Erythroblast (primary cell): ENCODE measurements at places on chromosomes 13 and 19.
A peak's percentile ranks its signal among the peaks of the same experiment; 100 is the strongest.

- DNase-seq, result no peak
These were observed 16.1 kb downstream of the CARD8 start for GRCh38 chr19:48239582-48240141.

GRCh38 chr19:33888665-33889064 is 92.0 kb downstream of the KCTD15 start:
- DNase-seq, result no peak

DNA sequence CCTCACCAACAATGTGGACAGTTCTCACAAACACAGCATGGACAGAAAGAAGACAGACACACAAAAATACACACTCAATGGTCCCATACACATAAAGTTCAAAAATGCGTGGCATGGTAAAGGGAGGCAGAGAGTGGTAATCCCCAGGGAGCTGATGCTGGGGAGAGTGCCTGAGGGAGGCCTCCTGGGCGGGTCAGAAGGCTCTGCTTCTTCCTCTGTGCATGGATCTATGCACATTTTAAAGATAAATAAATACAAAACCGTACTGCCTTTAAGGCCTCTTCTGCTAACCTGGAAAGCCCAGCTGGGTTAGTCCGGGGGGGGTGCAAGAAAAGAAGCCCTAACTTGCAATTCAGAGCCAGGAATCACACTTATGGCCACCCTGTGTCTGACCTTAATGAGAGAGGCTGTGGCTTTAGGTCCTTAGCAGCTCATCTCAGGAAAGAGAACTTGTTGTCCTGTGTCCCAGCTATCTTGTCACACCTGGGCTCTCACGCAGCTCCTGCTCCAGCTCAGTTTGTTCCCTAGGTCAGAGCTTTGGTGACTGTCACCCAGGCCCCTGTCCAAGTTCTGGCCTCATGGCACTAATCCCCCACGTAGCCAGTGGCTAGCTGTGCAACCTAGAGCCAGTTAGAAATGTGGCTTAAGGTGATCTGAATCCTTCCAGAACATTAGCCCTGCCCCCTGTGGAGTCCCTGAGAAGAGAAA is 28.5 kb downstream of the POP4 start:
- no peak for DNase-seq

DNA sequence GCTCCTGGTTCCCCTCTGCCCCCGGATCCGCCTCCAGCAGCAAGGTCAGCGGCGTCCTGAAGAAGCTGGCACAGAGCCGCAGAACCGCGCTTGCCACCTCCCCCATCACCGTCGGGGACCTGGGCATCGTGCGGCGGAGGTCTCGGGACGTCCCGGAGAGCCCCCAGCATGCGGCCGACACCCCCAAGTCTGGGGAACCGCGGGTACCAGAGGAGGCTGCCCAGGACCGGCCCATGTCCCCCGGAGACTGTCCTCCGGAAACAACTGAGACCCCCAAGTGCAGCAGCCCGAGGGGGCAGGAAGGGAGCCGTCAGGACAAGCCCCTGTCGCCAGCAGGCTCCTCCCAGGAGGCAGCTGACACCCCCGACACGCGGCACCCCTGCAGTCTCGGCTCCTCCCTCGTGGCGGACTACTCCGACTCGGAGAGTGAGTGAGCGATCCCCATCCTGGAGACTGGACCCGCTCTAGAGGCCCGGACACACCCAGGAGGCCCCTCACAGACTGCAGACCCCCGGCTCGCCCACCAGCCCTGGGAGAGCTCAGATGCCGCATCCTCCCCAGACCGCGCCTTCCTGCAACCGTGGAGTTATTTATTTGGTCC is 1.6 kb upstream of the MRI1 start:
- DNase-seq, result no peak

GRCh38 chr19:39426170-39426569 is 9.6 kb downstream of the RPS16 start:
- no peak for DNase-seq

DNA sequence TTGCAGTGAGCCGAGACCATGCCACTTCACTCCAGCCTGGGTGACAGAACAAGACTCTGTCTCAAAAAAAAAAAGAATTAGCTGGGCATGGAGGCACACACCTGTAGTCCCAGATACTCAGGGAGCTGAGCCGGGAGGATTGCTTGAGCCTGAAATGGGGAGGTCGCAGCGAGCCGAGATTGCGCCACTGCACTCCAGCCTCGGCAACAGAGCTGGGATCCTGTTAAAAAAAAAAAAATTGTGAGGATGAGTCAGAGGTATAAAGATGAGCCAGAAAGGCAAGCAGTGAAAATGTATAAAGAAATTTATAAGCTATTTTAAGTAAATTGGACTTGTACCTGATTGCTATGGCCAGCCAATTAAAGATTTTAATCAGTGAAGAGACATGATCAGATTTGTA is 21.1 kb downstream of the KBTBD6 start:
- DNase-seq, result no peak

DNA sequence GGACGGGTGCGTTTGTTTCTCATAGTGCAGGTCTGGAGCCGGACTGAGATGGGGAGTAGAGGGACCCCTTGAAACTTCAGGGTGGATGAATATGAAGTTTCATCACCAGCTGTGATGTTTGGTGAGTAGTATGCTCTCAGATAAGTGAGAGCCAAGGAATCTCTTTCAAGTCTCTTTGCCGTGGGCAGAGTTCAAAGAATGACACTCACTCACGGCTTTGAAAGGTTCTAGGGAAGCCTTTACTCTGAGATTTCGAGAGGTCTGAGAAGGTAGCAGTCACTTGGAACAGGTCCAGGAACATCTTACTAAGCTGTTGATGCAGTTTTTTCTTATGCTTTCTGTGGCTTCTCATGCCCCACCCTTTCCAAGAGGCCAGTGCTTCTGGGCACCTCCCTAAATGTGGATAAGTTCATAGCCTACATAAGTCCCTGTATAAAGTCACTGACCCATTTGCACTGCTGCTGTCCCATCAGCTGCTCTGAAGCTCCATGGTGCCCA is at the start of gene IGFL2:
TSS of gene IGFL2 (plus strand) at position 448 of the 498 bp plus-strand sequence. CDS start at position 489, 41 bp downstream.
- DNase-seq, result no peak

GRCh38 chr13:40812724-40813445 is 23.5 kb downstream of the SLC25A15 start:
- DNase-seq, result no peak

- no peak for DNase-seq
These were observed 46.2 kb upstream of the UQCRFS1 start for GRCh38 chr19:29259153-29259552.

DNA sequence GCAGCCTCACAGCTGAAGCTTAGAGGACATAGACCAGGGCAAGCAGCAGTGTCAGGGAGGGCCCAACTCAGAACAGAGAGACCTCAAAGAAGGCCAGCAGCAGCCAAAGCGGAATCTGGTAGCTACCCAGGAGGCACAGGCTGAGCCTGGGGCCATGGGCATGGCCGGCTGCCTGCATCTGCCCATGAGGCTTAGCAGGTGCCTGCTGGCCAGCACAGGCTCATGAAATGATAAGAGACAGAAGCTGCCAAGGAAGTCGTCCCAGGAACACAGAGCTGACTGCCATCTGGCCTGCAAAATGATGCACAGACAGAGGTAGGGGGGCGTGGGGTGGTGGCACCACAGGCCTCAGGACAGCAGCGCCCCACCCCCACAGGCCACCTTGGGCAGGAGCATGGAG is 29.2 kb downstream of the TUBA3C start:
- no peak for DNase-seq

GRCh38 chr13:28320884-28321574 is 173.9 kb downstream of the FLT1 start:
- DNase-seq, result no peak

GRCh38 chr13:32261567-32261966 is 53.6 kb downstream of the ZAR1L start:
- DNase-seq, result peak; percentile 18

- DNase-seq, result no peak
These were observed 541.6 kb downstream of the SUCLA2 start for GRCh38 chr13:47459512-47459911.

- DNase-seq, result no peak
These were observed 11.7 kb downstream of the ATP7B start for GRCh38 chr13:51999510-51999911.

DNA sequence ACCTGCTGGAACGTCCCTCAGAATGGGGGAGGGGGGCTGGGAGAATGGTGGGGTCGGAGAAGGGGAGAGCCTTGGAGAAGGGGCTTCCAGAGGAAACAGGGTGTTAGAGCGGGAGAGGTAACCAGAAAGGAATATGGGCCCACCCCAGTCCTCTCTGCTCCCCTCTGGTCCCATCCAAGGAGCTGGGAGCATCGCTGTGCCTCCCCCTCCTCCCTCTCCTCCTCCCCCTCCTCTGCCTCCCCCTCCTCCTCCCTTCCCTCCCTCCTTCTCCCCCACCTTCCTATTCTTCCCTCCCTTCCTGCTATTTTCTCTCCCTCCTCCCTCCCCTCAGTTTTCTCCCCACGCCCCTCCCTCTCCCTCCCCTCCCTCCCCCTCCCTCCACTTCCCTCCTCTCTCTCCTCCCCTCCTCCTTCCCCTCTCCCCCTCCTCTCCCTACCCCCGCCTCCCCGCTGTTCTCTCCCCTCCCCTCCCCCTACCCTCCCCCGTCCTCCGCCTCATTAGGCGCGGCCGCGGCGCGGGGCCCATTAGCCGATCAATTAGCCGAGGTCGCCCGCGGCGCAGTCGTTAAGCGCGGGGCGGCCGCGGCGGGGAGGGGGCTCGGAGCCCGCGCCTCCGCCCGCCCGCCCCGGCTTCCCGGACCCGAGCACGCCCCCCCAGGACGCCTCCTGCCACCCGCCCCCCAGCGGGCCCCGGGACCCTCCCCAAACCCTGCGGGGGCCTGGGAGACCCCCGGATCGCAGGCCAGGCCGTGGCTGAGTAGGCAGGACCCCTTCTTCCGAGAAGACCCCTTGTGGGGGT is 15.4 kb downstream of the TLE5 start:
- DNase-seq, result peak; percentile 57

- DNase-seq, result no peak
These were observed 13.3 kb downstream of the FAM216B start for GRCh38 chr13:42794577-42795275.

- no peak for DNase-seq
These were observed 40.6 kb downstream of the UQCRFS1 start for GRCh38 chr19:29172302-29172701.

DNA sequence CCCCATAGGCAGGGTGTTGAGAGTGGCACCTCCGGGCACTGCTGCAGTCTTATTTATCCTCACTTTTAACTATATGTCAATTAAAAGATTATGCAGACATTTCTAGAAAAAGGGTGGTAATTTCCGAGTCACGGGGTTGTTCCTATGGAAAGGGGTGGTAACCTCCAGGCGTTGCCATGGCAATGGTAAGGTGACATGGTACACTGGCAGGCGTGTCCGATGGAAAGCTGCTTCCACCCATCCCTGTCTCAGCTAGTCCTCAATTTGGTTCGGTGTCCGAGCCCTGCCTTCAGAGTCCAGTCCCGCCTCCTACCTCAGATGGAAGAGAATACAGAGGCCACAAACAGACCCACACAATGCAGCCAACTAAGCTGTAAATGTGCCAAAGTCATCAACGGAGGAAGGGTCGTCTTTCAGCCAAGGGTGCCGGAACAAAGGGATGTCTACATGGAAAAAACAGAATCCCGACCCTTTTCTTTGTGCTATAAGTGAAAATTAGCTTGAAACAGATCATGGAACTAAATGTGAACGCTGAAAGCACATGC is 72.6 kb upstream of the C13orf46 start:
- DNase-seq, result no peak

DNA sequence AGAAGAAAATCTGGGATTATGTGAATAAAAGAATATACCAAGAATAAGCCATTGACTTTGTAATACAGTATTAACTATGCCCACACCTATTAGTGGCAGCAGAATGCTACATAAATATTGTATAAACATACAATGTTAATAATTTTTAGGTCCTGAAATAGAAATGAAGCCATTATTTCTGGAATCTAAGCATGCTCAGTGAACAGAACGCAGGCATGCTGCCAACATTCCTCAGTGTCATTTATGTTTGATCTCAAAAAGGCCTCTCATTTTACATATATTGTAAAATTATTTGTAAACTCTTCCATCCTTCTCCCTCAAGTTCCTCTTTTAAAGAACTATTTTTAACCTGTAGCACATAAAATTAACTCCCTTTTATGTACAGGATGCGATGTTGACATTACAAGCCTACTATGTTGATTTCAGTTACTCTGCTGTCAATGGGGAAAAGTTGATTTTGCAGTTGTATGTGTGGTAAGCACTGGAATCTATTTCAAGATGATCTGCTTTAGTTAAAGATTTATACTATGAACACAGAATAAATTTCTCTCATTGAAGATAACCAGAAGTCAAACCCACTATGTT is 118.8 kb downstream of the VWA8 start:
- no peak for DNase-seq
